ENCODE measurements at places on chromosomes 5 and 9.

- DNase-seq, result no peak
These were observed 17.1 kb downstream of the MSANTD3 start for GRCh38 chr9:100443781-100444768.

DNA sequence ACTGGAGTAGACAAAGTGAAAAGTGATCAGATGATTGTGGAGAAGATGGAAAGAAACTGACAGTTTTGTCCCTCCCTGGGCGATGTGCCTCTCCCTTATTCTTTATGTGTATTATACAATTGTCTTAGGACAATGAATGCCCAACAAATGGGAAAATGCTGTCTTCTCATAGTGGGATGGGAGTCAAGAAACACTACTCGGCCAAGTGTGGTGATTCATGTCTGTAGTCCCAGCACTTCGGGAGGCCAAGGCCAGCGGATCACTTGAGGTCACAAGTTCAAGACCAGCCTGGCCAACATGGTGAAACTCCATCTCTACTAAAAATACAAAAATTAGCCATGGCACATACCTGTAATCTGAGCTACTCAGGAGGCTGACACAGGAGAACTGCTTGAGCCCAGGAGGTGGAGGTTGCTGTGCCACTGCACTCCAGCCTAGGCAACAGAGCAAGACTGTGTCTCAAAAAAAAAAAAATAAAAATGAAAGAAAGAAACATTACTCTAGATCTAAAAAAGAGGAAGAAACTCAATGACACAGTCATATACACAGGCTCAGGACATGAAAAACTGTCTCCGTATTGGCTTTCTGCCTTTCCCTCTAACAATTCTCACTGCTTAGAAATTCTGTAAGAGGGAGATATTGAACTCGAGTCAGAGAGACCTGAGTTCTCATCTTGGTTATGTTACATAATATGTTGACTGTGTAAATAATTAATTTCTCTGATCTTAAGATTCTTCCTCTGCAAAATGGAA is 67.9 kb upstream of the TARS1 start:
- no peak for DNase-seq

DNA sequence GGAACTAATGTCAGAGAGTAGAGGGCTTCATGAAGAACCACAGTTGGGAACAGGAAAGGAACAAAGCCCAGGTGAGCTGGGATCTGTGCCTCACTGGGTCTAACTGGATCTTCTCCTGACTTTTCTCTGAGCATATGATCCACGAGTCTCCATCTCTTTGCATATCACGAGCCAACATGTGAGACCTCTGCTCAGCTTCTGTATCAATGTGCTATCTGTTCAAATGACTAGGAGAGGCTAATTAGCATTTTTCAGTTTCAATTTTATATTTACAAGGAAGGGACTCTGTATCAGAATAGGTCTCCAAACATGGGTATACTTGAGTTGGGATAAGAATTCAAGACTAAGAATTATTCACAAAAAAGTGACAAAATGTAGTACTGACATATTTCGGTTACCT is 73.8 kb upstream of the SGCD start:
- no peak for DNase-seq

DNA sequence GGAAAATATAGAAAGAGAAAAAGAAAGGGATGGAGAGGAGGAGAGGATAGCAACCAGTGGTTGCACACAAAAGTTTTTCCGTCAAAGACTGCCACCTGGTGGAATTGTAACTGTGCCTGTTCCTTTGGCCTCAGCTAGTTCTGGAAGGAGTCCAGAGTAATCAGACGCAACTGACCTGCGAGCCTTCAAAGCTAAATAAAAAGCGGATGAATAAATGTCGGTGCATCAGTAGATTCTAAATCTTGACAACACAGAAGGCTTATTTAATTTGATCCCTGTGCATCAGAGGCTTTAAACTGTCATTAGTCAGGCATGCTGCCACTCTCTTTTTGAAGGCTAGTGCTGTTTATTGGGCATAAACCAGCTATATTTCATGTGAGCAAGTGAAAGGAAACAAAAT is 132.9 kb upstream of the ACO1 start:
- DNase-seq, result no peak

DNA sequence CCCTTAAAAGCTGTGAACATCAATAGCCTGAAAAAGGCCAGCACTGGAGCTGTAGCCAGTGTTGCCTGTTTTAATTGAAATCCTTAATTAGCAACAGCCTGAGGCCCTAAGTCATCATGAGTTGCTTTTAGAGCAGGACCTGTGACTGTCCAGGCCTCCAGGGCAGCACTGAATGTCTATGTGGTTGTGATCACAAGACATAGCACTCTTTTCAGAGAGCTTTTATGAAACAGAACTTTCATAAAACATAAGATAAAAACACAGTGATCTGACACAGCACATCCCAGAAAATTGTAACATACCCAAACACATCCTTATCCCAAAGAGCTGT is 85.5 kb upstream of the MYO10 start:
- no peak for DNase-seq

DNA sequence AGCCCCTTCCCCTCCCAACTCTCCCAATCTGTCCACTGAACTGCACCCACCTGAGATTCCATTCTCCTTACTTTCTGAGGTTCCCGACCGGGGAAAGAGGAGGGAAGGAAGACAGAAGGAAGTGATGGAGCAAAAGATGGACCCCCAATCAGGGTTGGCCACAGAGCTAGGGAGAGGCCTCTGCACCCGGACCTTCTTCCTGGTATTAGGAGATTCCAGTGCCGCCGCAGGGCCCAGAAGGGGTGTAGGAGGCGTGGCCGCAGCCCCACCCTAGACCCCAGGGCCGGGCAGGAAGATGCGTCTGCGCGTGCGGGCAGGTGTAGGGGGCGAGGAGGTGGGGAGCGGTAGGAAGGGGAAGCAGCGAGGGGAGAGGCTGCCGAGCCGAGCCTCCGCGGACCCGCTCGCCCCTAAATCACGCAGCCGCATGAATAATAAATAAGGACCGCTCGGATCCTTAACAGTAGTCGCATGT is 104.2 kb upstream of the MVB12B start:
- no peak for DNase-seq

- no peak for DNase-seq
These were observed 96.1 kb downstream of the JAKMIP2 start for GRCh38 chr5:147686421-147686820.

DNA sequence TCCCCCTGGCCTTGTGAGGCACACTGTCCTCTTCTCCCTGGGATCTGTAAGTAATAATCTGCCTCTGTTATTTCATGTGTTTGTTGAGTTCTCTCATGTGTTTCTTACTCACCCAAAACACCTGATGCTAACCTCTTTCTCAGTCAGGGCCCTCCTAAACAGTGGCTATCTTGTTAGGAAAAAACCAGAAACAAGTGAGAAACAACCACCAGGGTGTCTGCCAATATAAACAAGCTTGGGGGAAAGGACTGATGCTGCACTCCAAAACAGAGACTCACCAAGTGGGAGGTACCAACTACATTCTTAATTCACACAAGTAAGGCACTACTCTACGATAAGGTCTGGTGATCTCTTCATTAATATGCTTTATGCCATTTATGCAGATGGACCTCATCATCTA is 564.4 kb downstream of the SEMA5A start:
- DNase-seq, result no peak

GRCh38 chr9:92342825-92343488 is 17.2 kb downstream of the CENPP start:
- DNase-seq, result no peak

DNA sequence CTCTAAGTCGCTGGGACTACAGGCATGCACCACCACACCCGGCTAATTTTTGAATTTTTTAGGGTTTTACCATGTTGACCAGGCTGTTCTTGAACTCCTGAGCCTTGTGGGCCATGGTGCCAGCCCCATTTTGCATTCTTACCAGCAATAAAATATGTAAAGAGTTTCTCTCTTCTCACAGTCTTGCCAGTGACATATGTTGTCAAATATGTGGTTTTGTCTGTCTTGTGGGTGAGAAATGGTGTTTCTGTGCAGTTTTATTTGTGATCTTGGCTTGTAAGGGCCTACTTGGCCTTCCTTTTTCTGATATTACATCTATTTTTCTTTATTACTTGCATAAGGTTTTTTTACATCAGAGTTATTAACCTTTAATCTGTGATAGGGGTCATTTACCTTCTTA is 47.1 kb downstream of the SPIN1 start:
- no peak for DNase-seq

DNA sequence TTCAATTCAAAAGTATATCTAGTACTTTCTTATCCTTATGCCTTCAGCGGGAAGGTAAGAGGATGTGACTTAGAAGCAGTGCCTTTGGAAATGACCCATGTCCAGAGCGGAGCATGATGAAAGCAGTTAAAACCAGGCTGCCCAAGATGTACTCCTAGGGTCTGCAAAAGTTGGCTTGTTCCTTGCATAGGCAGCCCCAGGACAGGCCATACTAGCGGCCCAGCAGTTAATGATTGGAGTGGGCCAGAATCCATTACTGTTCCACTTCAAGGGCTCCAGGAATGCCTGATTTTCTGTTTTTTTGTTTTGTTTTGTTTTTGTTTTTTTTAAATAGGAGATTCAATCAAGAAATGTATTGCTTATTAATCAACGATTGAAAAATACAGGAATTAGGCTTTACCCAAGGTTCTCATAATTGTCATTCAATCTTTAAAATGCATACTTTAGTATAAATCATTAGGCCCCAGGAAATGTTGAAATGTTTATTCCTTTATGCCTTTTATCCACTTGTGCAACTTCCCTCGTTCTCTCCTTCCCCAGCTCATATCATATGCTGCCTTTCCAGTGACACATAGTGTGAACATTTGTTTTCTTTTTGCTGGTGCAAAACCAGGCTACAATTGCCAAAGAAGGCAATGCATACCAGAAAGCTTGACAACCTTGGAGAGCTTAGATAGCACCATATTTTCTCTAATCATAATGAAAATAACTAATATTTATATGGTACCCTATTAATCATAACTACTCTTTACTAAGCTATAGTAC is 190.8 kb downstream of the ARHGEF28 start:
- DNase-seq, result no peak

DNA sequence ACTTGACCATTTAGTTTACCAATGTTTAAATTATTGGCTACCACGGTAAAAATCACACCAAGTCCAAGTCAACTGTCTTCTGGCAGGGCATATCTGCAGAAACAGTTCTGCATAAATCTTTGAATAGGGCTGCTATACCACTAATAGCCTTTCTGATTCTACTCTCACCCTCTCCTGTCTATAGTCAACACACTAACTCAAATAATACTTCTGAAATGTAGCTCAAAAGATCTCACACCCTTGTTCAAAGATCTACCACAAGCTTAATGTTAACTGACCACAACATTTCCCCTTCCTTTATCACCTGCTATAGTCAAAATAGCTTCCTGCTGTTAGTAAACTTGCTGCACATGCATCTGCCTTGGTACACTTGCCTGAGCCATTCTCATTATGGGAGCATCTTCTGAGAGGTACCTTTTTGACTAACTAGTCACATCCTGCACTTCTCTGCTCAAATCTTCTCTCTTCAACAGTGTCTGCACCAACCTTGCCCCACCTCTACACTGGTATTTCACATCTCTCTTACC is 319.4 kb downstream of the CDH10 start:
- DNase-seq, result no peak

DNA sequence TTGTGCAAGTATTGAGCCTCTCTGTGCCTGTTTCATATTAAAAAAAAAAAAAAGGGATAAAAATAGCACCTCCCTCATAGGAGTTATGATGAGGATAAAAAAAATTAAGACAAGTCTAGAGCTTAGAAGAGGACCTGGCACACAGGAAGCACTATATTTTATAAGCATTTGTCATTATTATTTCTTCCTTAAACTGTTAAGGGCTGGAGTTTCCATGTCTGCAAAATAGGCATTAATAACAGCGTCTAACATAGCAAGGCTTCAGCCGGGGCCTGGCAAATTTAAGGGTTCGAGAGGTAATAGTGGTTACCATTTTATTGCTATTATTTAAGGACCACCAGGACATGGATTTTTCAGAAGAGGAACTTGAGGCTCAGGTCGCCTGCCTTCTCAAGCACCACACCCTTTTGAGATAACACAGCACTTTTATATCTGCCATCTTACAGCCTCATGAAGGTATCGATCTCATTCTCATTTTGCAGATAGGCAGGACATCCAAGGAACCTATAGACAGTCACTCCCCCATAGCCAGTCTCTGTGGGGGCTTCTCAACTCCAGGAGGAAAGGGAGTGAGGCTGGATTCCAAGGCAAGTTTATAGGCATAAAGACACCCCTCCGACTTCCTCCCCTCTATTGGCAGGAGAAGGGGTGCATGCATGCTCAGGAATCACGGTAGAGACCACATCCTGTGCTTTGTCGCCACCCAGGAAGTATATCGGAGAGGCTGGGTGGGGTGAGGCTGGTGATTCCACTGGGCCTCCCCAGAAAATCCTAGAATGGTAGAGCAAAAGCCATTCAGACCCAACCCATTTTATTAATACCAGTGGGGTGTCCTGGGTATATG is 2.4 kb downstream of the ANXA6 start:
- DNase-seq, result no peak

DNA sequence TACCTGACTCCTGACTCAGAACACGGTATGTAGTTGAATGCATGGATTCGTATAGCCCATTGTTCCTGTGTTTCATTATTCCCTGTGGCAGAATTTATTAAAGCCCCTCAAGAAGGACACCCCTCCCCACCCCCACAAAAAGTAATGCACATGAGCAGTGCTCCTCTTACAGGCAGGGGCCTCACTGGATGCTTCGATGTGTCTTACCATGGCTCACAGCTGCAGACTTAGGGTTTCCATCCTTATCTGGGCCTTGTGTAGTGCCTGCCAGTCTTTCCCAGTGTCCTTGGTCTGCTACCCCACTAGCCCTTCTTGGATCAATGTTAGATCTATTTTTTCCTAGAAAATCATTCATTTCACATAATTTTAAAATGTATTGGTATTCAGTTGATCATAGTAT is 14.9 kb downstream of the EXOSC3 start:
- no peak for DNase-seq

GRCh38 chr5:81826128-81826527 is 75.2 kb upstream of the SSBP2 start:
- DNase-seq, result no peak

- DNase-seq, result no peak
These were observed 327.8 kb downstream of the TMEM167A start for GRCh38 chr5:82749461-82749820.

- no peak for DNase-seq
These were observed 57.8 kb downstream of the AUH start for GRCh38 chr9:91303741-91304415.

- no peak for DNase-seq
These were observed 13.7 kb downstream of the TUT7 start for GRCh38 chr9:86340356-86341006.

- DNase-seq, result no peak
These were observed 569.6 kb upstream of the BRINP1 start for GRCh38 chr9:119938871-119939270.

DNA sequence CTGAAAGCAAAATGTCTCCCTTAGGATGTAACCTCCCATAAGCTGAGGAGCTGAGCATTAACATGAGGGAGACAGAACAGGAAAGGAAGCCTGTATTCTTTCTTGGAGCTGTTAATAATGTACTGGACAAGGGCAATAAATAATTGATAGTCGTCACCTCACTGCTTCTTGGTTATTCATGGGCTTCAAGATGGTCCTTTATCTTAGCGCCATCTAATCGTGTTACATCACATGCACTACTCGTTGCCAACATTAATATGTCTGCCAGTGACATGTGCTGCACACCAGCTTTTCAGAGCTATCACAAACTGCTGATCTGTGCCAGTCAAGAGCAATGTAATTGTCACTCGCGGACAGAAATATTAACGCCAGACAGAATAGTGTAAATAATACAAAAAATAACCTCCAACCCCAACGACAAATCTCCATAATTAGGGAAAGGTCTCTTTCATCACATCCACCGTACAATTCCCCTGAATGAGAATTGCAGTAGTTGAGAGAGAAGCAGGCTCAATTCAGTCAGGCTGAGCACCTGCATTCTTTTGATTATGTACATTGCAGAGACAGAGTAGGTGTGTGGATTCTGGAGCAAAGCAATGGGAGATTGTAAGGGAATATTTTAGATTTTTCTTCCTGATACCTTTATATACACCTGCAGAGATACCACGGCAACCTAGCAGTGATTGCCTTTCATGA is 267.1 kb downstream of the SPATA31D1 start:
- no peak for DNase-seq
